GM23248 (cell line): ENCODE measurements at places on chromosomes 4 and X.
A peak's percentile ranks its signal among the peaks of the same experiment; 100 is the strongest.

GRCh38 chr4:128355305-128355704 is 67.7 kb upstream of the PGRMC2 start:
- H3K27me3 ChIP-seq, result no peaks in the 10 kb centered on the region
- H3K4me1 ChIP-seq, result peaks cover 56% of the 10 kb centered on the region
- no peaks in the 10 kb centered on the region for H3K36me3 ChIP-seq
- no peak overlapping the region for H3K4me3 ChIP-seq
- peak overlapping the region; percentile 84 for H3K27ac ChIP-seq
- peak; percentile 40 for DNase-seq

DNA sequence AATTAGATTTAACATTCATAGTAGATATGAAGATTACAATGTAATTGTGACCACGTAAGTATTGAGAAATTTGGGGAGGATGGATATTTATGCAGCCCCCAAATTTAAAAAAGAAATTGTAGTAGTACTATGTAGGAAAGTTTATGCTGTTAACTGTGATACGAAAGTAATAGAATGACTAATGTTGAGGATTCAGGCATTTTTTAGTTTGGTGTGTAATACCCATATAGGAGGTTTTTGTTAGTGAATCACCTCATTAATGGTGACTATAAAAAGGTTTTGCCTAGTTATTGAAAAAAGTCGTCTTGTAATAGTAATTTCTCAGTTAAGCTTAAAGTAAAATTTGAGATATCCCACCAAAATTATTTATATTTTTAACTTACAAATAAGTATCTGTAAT is 67.2 kb downstream of the SMARCAD1 start:
- peak; percentile 85 for DNase-seq
- H3K4me1 ChIP-seq, result peaks cover 10% of the 10 kb centered on the region
- peak overlapping the region; percentile 57 for H3K27ac ChIP-seq
- H3K36me3 ChIP-seq, result peaks cover 44% of the 10 kb centered on the region

DNA sequence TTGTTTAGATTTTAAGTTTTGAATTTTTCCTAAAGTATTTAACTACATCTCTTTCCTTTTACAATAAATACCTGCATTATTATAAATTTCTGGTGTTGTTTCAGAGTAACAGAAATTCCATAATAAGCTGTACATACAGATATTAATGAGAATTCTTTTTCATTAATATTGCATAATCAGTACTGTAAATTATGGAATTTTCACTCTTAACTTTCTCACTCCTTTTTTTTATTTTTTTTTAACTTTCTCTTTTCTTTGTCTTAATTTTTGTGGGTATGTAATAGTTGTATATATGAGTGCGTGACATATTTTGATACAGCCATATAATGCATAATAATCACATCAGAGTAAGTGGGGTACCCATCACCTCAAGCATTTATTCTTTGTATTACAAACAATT is 110.5 kb downstream of the KLHL8 start:
- no peak for DNase-seq
- H3K27ac ChIP-seq, result no peak overlapping the region
- no peaks in the 10 kb centered on the region for H3K36me3 ChIP-seq

GRCh38 chr4:48431401-48431800 is 51.7 kb upstream of the SLC10A4 start:
- H3K36me3 ChIP-seq, result no peaks in the 10 kb centered on the region; the same call in 1 of the 2 replicates
- no peak for DNase-seq
- no peaks in the 10 kb centered on the region for H3K4me1 ChIP-seq
- H3K4me3 ChIP-seq, result no peak overlapping the region
- H3K27ac ChIP-seq, result no peak overlapping the region

DNA sequence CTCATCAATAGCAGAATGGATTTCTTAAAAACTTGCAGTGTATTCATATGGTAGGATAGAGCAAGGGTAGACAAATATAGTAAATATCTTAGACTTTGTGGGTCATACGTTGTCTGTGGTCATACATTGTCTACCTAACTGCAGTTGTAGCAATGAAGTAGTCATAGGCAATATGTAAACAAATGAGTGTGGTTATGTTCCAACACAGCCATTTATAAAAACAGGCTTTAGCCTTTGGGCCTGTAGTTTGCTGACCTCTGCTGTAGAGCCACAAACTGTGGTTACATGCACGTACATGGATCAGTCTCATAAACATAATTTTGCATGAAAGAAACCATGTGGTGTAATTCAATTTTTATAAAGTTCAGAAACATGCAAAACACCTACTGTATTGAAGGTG is 98.9 kb downstream of the LARP1B start:
- peak; percentile 14 for DNase-seq
- H3K4me1 ChIP-seq, result peaks cover 19% of the 10 kb centered on the region
- no peak overlapping the region for H3K27ac ChIP-seq
- H3K27me3 ChIP-seq, result no peaks in the 10 kb centered on the region
- H3K36me3 ChIP-seq, result no peaks in the 10 kb centered on the region

- no peaks in the 10 kb centered on the region for H3K36me3 ChIP-seq
- H3K27ac ChIP-seq, result peak overlapping the region; percentile 49
- no peak overlapping the region for H3K4me3 ChIP-seq
- H3K27me3 ChIP-seq, result no peaks in the 10 kb centered on the region
- H3K4me1 ChIP-seq, result peaks cover 47% of the 10 kb centered on the region
Observed at GRCh38 chr4:182931691-182932345, 14.6 kb upstream of the DCTD start.

- DNase-seq, result no peak
- H3K27me3 ChIP-seq, result no peaks in the 10 kb centered on the region
- no peaks in the 10 kb centered on the region for H3K36me3 ChIP-seq
- H3K27ac ChIP-seq, result no peak overlapping the region
Observed at GRCh38 chr4:145827885-145828284, 110.7 kb downstream of the ZNF827 start.

GRCh38 chrX:8005678-8006347 is 78.6 kb upstream of the PNPLA4 start:
- no peaks in the 10 kb centered on the region for H3K27me3 ChIP-seq
- H3K4me3 ChIP-seq, result no peak overlapping the region
- no peaks in the 10 kb centered on the region for H3K4me1 ChIP-seq
- no peak overlapping the region for H3K27ac ChIP-seq

- peaks cover 8% of the 10 kb centered on the region for H3K4me1 ChIP-seq
- no peak overlapping the region for H3K4me3 ChIP-seq
- H3K27ac ChIP-seq, result no peak overlapping the region
- H3K36me3 ChIP-seq, result no peaks in the 10 kb centered on the region
- peak; percentile 47 for DNase-seq
Observed at GRCh38 chr4:77104791-77105540, 29.2 kb upstream of the CCNI start.

- H3K27ac ChIP-seq, result no peak overlapping the region
- no peak overlapping the region for H3K4me3 ChIP-seq
- H3K4me1 ChIP-seq, result no peaks in the 10 kb centered on the region
- no peaks in the 10 kb centered on the region for H3K27me3 ChIP-seq
Observed at GRCh38 chrX:115894087-115894486, 276.5 kb upstream of the AGTR2 start.

DNA sequence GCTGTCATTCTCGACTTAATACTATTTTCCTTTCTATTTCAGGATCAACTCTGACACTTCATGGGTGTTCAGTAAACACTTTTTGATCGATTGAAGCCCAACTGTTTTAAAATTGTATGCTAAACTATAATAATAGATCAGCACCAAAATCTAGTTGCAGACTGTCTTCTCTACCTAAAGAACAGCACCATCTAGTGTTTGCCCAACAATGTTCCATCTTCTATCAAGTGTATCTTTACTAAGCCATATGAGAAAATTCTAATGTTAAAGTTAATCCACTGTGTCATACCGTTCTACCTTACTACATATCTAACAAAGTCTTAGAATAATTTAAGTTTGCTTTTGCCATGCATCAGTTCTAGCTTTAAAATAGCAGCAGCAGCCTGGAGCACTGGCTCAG is 113.0 kb upstream of the PRDX4 start:
- no peaks in the 10 kb centered on the region for H3K27me3 ChIP-seq
- peak; percentile 53 for DNase-seq
- no peak overlapping the region for H3K4me3 ChIP-seq
- no peaks in the 10 kb centered on the region for H3K36me3 ChIP-seq
- H3K27ac ChIP-seq, result no peak overlapping the region

GRCh38 chr4:158760866-158761265 is 8.0 kb upstream of the FNIP2 start:
- H3K27ac ChIP-seq, result no peak overlapping the region
- H3K4me3 ChIP-seq, result no peak overlapping the region
- H3K27me3 ChIP-seq, result no peaks in the 10 kb centered on the region
- H3K4me1 ChIP-seq, result peaks cover 10% of the 10 kb centered on the region; the same call in 1 of the 2 replicates
- peak; percentile 47 for DNase-seq
- H3K36me3 ChIP-seq, result no peaks in the 10 kb centered on the region

GRCh38 chr4:76882630-76883029 is 15.3 kb downstream of the SOWAHB start:
- H3K4me1 ChIP-seq, result peaks cover 7% of the 10 kb centered on the region; the same call in 1 of the 2 replicates
- H3K4me3 ChIP-seq, result no peak overlapping the region
- no peaks in the 10 kb centered on the region for H3K36me3 ChIP-seq
- H3K27me3 ChIP-seq, result no peaks in the 10 kb centered on the region

DNA sequence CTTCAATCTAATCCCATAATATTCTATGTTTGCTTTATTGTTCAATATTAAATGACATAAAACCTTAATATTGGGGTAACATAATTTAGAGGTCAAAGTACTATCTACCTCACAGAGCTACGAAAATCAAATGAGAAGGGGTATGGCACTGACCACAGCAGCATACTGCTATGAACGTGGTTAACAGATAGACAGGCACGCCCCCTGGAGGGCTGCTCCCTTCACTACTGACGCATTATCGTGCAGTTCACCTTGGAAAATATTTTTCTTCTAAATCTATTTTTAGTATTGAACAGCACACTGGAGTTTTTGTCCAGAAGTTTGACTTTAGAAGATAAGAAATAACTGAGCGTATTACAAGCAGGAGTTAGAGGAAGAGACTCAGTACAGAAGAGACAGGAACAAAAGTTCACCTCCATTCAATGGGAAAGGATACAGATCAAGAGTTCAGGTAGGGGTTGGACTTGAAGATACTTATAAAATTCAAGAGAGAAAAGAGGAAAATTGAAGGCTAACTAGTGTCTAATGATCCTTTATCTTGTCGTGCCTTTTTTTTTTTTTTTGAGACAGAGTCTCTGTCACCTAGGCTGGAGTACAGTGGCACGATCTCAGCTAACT is 22.7 kb downstream of the MAP9 start:
- H3K27ac ChIP-seq, result no peak overlapping the region
- no peaks in the 10 kb centered on the region for H3K4me1 ChIP-seq
- no peak overlapping the region for H3K4me3 ChIP-seq
- H3K36me3 ChIP-seq, result no peaks in the 10 kb centered on the region

GRCh38 chr4:16136827-16137226 is 53.0 kb upstream of the PROM1 start:
- H3K4me3 ChIP-seq, result no peak overlapping the region
- peaks cover 8% of the 10 kb centered on the region; the same call in 1 of the 2 replicates for H3K4me1 ChIP-seq
- DNase-seq, result no peak
- H3K27ac ChIP-seq, result no peak overlapping the region
- H3K27me3 ChIP-seq, result peaks cover 31% of the 10 kb centered on the region

GRCh38 chr4:133081246-133081645 is 67.8 kb upstream of the PCDH10 start:
- no peak overlapping the region for H3K4me3 ChIP-seq
- H3K27me3 ChIP-seq, result no peaks in the 10 kb centered on the region
- H3K27ac ChIP-seq, result no peak overlapping the region
- no peaks in the 10 kb centered on the region for H3K36me3 ChIP-seq
- DNase-seq, result no peak

DNA sequence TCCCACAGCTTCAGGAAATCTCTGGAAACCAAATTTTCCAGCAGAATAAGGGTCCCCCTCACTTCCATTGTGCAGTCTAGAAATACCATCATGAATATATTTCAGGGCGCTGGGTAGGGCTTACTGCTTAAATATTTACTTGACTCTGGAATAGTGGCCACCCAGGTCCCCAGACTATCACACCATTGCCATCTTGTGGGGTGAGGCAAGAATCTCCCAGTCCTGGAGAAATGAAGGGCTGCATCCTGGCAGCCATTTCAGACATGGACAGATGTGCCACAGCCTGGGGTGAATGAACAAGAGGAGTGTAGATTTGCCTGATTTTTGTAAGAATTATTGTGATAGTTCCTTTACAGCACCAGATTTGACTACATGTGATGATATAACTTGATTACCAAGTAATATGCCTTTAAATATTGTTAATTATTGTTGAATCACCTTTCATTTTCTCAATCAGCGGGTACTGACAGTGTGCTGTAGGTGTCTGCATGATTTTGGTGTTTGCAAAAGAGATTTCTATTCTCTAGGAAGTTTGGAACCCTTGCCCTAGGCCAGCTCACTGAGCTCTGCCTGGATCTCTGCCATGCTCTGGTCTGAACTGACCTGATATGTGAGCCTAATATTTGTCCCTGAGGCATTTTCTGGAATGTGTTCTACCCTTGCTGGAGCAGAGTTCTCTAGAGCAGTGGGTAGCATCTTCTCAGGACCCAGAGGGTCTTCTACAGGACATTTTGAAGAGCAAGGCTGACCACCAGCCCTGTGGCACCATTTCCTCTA is 183.4 kb downstream of the KIT start:
- H3K36me3 ChIP-seq, result no peaks in the 10 kb centered on the region
- no peaks in the 10 kb centered on the region for H3K4me1 ChIP-seq
- H3K27ac ChIP-seq, result no peak overlapping the region
- peak; percentile 57 for DNase-seq
- no peaks in the 10 kb centered on the region for H3K27me3 ChIP-seq

GRCh38 chr4:100049872-100050271 is 99.8 kb upstream of the H2AZ1 start:
- no peak for DNase-seq
- H3K4me1 ChIP-seq, result no peaks in the 10 kb centered on the region; the same call in 1 of the 2 replicates
- H3K27ac ChIP-seq, result no peak overlapping the region
- H3K4me3 ChIP-seq, result no peak overlapping the region
- H3K36me3 ChIP-seq, result no peaks in the 10 kb centered on the region

DNA sequence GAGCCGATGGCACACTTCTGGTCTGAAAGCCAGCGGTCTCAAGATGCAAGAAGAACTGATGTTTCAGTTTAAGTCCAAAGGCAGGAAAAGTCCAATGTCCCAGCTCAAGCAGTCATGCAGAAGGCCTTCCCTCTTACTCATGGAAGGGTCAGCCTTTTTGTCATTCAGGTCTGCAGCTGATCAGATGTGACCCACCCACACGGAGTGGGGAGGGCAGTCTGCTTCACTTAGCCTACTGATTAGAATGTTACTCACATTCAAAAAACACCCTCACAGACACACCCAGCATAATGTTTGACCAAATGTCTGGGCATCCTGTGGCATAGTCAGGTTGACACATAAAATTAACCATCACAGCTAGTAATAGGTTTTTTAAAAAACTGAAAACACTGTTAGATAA is 6.6 kb downstream of the HCCS start:
- no peak overlapping the region for H3K4me3 ChIP-seq
- peak overlapping the region; percentile 62 for H3K27ac ChIP-seq
